ENCODE measurements at places on chromosomes 11 and 22.

DNA sequence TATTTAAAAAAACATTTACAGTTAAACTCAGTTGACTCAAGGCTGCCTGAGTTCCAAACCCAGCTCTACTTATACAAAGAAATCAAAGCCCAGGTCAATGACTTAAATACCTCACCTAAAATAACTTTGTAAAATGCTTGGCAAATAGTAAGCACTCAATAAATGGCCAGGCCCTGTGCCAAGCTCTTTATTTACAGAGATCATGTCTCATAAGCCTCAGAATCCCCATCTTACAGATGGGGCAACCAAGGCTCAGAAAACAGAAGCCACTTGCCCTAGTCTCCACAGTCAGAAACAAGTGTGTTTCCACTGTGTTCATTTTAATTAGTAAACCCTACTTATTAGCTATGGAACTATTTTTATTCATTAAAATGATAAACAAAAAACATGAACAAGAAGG, 30.5 kb upstream of the TTC28 start:
- DNase-seq, result no peak

DNA sequence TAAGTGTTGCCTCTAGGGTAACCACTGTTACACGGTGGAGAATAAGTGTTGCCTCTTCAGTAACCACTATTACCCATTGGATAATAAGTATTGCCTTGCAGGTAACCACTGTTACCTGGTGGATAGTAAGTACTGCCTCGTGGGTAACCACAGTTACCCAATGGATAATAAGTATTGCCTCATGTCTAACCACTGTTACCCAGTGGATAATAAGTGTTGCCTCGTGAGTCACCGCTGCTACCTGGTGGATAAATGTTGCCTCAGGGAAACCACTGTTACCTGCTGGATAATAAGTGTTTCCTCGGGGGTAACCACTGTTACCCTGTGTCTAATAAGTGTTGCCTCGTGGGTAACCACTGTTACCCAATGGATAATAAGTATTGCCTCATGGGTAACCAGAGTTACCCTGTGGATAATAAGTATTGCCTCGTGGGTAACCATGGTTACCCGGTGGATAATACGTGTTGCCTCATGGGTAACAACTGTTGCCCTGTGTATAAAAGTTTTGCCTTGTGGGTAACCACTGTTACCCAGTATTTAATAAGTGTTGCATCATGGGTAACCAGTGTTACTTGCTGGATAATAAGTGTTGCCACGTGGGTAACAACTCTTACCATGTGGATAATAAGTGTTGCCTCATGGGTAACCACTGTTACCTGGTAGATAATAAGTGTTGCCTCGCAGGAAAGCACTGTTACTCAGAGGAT, 12.3 kb upstream of the NXPE4 start:
- no peak for DNase-seq

DNA sequence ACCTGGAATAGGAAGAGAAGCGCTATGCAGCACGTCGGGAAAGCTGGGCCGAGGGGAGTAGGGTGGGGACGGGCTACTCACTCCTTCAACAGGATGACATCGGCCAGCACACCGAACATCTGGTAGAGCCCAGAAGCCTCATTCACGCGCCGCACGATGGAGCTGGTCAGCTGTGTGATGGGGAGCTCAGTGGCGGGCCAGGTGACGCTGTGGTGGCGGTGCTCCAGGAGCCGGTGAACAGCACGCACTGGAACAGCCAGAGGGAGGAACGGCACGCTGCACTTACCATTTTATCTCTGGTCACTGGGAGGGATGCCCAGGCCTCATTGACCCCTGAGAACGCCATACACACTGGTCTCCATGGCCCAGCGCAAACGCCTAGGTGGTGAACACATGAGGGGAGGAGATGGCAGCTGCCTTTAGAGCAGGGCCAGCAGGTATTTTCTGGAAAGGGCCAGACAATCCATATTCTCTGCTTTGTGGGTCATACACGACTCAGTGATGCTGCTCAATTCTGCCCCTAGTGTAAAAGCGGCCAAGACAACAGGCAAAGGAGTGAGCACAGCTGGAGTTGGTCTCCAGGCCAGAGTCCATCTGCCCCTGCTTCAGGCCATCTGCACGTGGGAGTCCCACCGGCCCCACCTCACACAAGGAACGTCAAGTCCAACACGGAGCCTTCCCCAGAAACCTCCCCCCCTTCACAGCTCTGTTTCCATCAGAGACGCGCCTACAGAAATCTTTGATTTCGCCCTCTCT, 8.8 kb downstream of the FOXRED2 start:
- no peak for DNase-seq

DNA sequence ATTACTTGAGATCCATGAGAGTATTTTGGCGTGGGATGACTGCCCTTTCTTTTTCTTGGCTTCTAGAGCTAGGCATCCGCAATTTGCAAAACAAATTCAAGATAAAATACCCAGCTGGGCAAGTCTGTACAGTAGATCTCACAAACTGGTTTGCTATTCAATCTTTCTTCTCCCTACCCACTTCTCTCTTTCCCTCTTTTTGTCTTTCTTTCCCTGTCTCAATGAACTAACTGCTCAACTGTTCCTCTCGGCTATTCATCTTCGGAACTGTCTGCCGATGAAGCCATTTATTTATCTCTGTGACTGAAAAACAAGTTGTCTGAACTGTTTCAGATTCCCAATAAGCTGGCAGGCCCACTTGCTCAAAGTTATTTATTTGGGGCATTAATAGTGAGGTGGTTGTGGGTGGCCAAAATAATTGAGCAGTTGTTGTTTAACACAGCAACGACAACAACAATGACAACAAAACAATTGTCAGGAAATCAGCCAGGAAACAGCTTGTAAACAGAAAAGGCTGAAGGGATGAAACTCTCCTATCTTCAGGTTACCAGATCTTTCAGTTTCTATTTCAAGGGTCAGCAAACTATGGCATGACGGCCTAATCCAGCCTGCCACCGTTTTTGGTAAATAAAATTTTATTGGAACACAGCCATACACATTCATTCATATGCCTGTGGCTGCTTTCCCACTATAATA, 76.0 kb upstream of the MTMR2 start:
- no peak for DNase-seq
